ENCODE measurements at places on chromosomes 4 and X.
A peak's percentile ranks its signal among the peaks of the same experiment; 100 is the strongest.

DNA sequence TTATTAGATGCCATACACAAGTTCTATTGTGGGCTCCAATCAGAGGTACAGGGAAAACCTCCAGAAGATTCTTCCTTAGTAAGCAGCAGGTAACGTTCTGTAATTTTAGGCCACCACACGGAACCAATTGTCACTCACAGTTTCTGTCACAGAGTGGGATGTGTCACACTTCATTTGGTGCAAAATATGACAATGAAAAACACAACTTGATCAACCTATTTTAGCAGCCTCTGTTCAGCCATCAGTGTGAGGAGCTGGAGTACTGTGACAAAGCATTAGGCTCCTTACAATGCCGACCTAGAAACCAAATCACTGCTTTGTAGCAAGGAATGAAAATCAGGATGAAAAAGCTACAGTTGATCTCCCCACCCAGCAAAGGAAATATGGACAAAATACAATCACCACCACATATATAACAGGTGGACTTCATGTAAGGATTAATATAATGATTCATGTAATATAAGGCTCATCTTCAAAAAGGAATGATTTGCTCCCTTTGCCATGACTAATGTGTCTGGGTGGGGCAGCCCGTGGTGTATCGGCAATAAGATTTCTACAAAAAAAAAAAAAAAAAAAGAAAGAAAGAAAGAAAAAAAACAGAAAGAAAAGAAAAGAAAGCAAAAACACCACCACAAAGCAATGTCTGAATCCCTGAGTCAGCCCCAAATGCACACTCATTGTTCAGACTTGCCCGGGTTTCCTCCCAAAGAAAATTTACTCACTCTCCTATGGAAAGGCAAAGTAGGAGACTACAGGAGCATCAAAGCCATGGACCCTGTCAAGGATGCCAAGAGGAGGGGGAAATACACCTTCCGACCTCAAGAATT, 36.0 kb downstream of the SLC9A7 start:
- DNase-seq, result no peak

- DNase-seq, result no peak
Measured at GRCh38 chr4:164203476-164203875, 550.5 kb upstream of the SMIM31 start.

DNA sequence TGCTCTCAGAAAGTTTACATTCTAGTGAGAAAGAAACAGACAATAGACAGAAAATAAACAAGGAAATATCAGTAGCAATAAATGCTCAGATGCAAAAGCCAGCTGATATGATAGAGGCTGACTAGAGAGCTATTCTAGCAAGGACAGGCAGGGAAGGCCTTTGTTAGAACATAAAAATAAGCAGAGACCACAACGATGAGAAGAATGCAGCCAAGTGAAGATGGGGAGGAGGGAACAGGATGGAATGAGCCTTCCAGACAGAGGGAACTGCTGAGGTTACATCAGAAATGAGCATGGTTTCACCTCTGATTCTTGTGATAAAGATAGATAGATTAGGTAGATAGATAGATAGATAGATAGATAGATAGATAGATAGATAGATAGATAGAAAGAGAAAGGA, 7.6 kb upstream of the SOWAHB start:
- no peak for DNase-seq

- DNase-seq, result no peak
Measured at GRCh38 chr4:19936476-19936875, 315.2 kb upstream of the SLIT2 start.

DNA sequence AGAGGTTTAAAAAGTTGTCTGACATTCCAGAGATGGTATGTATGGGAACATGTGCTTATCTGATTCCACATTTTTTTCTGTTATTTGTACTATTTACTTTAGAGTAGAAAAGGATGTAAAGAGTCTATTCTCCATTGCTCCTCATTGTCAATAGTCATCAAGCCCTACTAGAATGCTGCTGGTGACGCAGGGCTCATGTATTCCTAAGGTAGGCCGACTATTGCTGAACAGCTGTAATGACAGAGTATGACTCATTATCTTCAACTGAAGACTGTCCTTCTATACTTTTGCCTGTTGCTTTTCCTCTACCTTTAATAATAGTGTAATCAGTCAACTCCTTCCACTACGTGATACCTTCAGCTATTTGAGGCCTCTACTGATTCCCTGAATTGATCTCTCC, 509.1 kb upstream of the NR3C2 start:
- no peak for DNase-seq

GRCh38 chr4:40419231-40419912, 84.2 kb downstream of the CHRNA9 start:
- no peak for DNase-seq

GRCh38 chr4:175109933-175110332, 191.8 kb downstream of the ADAM29 start:
- peak; percentile 33 for DNase-seq

DNA sequence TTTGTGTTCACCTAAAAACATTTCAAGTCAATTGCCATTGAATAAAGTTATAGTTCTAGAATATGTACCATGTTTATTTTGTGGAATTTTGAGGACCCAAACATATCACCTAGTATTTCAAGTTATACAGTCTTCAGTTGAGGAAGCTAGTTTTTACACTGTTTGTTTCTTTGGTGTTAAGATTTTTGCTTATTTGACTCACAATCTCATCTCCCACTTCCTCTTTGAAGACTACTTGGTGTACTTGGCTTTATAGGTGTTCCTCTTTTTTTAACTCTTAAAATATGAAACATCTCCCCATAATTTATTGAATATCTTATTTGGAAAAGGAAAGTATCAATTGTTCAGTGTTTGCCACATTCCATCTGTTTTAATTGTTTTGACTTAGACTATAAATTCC, 675.4 kb downstream of the RAPGEF2 start:
- DNase-seq, result no peak

- DNase-seq, result no peak
Measured at GRCh38 chr4:94431388-94431787, 20.4 kb upstream of the PDLIM5 start.

GRCh38 chr4:38751341-38752010, 31.3 kb downstream of the TLR10 start:
- peak; percentile 78 for DNase-seq

GRCh38 chr4:168449719-168450452, 30.4 kb downstream of the DDX60L start:
- no peak for DNase-seq

DNA sequence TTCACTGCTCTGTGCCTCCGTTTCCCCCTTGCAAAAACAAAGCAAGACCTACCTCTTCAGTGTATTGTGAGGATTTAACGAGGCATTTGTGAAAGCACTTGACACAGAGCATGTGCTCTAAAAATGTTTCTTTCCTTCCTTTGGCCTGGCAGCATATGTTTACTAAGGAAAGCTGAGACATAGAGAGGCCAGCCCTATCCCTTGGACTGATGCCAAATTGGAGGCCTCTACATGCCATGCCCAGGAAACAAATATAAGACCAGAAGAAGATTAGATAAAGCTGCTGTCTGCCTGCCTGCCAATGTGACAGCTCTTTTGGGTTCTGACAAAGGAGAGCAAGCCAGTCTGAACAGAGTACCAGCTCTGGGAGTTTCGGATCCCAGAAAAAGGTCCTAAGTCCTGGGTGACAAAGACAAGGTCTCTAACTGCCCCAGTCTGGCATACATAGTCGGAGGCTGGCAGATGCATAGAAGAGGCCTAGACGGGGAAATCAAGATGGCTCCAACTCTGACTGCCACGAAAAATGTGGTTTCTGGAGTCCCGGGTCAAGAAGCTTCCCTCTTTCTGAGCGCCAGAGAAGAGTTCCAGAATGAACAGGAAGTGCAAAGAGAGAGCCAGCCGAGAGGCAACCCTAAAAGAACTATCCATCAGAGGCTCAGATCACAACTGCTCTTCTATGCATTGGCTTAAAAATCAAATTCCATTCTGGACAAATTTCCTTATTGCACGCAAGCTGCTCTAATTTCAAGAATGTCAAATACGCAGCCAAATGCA, 25.8 kb downstream of the OTUD6A start:
- no peak for DNase-seq

DNA sequence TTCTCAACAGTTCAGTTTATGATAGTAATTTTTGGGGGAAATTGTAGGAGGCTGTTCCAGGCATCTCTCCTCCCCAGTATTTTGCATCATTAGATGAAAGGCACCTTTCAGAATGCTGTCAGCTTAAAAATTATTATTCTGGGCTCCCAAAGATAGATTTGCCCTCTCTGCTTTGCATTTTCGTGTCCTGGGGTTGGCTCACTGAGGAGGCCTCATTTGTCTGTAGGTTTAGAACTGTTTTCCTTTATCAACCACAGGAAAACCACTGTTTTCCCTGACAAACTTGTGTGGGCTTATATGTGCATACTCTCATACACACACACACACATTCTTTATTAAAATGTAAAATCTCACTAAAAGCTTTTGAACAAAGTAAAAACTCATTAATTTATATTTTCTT, 197.2 kb upstream of the VCX3A start:
- no peak for DNase-seq

DNA sequence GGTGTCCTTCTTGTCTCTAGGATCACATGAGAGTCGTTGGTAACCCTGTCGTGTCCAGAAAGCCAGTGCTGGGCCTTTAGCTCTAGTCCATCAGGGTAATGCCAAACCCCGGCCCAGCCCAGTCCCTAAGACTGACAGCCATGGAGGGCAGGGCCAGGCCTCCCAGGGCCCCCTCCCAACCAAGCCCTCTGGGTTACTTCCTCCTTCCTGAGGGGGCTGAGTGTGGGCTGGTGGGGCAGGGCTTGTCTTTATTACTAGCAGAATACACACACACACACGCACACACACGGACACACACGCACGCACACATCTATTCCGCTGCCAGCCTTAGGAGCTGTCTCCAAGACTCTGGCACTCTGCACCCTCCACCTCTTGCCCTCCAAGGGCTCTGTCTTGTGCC, 35.6 kb upstream of the CDKN2AIP start:
- no peak for DNase-seq

- DNase-seq, result no peak
Measured at GRCh38 chr4:168485156-168485910, 5.0 kb upstream of the DDX60L start.

DNA sequence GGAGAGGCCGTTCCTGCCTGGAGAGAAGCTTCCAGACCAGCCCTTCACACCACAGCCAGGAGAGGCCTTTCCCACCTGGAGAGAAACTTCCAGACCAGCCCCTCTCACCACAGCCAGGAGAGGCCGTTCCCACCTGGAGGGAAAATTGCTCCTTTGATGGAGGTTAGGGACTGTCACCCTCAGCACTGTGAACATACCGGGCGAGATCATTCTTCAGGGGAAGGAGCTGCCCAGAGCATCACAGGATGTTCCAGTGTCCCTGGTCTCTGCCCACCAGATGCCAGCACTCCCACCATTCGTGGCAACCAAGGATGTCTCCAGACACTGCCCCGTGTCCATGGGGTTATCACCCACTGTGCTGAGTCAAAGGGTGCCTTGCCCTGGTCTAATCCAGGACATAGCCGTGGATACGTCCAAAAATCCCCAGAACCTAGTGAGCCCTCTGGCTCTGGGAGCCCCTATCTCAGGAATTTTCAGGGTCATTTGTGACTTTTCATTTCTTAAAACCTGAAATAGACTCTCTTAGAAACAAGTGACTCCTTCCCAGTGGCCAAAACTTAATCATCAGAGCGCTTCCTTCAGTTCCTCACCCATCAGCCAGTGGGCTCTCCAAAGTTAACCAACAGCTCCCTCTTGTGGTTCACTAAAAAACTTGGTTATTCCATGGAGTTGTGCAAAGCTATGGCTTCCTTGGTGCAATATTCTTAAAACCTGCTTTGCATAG, 80.2 kb downstream of the CRMP1 start:
- peak; percentile 62 for DNase-seq

- DNase-seq, result no peak
Measured at GRCh38 chrX:140163371-140164159, 198.2 kb upstream of the CXorf66 start.

DNA sequence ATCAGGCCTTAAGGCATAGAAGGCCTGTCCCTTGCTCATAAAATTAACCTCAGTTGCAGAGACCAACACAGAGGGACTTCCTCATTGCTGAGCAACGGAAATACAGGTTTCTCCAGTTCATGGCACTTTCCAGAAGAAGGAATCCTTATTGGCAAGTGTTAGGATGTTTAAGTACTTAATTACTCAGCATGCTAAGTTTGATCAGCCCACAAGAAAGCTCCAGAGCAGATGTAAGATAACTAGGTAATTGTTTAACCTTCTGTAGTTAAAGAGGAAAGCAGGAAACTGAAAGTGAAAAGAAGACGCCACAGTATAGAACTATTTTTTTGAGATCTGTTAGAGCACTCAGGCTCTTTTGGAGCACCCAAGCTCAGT, 33.5 kb downstream of the SMS start:
- no peak for DNase-seq

DNA sequence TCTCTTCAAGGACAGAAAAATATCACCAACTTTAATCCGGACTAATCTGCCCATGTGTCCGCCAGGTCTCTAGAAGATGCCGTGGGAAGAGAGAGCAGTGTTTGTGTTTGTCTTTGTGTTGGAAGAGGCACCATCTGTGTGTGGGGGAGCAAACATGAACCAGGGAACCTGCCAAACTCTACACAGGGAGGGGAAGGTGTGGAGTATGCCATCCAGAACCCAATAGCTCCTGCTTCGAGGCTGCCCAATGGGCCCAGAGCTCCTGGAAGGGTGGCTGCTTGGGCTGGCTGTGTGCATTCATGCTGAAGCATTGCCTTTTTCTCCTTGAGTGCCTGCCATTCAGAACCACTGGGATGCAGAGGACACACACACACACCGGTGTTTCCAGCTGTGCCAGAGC, 536.2 kb downstream of the MID1IP1 start:
- no peak for DNase-seq

- DNase-seq, result no peak
Measured at GRCh38 chrX:139563251-139563650, 32.7 kb downstream of the F9 start.

DNA sequence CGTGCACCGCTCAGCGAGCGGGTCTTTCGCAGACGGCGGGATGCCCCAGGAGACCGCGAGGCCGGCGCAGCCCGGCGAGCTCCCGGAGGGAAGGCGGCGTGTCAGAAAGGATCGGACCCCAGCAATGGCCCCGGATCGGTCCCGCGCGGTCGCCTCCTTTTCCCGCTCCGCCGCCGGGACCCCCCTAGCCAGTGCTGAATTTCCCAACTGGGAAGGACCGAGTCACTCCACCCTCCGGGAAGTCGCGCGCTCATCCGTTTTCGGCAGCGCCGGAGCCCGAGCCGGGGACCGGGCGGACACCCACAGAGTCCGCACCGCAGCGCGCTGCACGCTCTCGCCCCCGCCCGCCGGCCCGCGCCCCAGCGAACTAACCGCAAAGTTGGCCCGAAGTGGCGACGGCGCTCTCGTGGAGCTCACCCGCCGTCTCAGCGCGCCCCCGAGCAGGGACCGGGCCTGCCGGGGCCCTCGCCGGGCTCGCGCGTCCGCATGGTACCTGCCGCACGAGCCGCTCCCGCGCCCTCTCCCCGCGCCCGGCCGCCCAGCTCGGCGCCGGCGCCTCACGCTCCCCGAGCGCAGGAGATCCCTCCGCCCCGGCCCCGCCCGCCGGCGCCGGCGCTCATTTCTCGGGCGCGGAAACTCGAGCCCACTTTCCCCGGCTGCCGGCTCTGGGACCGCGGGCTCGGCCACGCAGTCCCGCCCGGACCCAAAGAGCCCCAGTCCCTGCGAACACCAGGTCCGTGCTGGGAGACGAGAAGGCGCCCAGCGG, at the start of gene FAT1:
Gene FAT1, minus strand, starts transcription at position 565 of the 766 bp plus-strand sequence. CDS start 14,029 bp downstream, outside the sequence.
- DNase-seq, result no peak

Data from RPMI8226 (cell line).